ENCODE measurements at places on chromosomes 2 and 18. TPM values are rescaled to one million over a fixed set of nuclear protein-coding genes. Genes with fewer than 3 reads are reported as not detected.

- H3K36me3 ChIP-seq = peaks cover 24% of the 10 kb centered on the region
- H3K27ac ChIP-seq = no peak overlapping the region
- no peak overlapping the region for H3K4me3 ChIP-seq
- H3K27me3 ChIP-seq = peaks cover 2% of the 10 kb centered on the region
- DNase-seq = no peak
- peaks cover 31% of the 10 kb centered on the region for H3K4me1 ChIP-seq
Observed at GRCh38 chr2:195496991-195497390, 160.0 kb upstream of the SLC39A10 start.

DNA sequence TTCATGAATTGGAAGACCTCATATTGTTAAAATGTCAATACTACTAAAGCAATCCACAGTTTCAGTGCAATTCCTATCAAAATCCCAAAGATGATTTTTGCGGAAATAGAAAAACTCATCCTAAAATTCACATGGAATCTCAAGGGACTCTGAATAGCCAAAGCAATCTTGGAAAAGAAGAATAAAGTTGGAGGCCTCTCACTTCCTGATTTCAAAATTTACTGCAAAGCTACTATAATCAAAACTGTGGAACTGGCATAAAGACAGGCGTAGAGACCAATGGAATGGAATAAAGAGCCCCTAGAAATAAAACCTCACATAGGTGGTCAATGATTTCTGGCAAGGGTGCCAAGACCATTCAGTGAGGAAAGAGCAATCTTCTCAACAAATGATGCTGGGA is 42.3 kb downstream of the ACOXL start:
- no peak overlapping the region for H3K4me3 ChIP-seq
- peaks cover 3% of the 10 kb centered on the region for H3K4me1 ChIP-seq
- no peak overlapping the region for H3K27ac ChIP-seq
- peaks cover 21% of the 10 kb centered on the region for H3K27me3 ChIP-seq

GRCh38 chr2:67706082-67706481 is 308.9 kb downstream of the ETAA1 start:
- H3K27ac ChIP-seq = no peak overlapping the region
- no peaks in the 10 kb centered on the region for H3K36me3 ChIP-seq
- H3K27me3 ChIP-seq = no peaks in the 10 kb centered on the region
- no peaks in the 10 kb centered on the region for H3K4me1 ChIP-seq

DNA sequence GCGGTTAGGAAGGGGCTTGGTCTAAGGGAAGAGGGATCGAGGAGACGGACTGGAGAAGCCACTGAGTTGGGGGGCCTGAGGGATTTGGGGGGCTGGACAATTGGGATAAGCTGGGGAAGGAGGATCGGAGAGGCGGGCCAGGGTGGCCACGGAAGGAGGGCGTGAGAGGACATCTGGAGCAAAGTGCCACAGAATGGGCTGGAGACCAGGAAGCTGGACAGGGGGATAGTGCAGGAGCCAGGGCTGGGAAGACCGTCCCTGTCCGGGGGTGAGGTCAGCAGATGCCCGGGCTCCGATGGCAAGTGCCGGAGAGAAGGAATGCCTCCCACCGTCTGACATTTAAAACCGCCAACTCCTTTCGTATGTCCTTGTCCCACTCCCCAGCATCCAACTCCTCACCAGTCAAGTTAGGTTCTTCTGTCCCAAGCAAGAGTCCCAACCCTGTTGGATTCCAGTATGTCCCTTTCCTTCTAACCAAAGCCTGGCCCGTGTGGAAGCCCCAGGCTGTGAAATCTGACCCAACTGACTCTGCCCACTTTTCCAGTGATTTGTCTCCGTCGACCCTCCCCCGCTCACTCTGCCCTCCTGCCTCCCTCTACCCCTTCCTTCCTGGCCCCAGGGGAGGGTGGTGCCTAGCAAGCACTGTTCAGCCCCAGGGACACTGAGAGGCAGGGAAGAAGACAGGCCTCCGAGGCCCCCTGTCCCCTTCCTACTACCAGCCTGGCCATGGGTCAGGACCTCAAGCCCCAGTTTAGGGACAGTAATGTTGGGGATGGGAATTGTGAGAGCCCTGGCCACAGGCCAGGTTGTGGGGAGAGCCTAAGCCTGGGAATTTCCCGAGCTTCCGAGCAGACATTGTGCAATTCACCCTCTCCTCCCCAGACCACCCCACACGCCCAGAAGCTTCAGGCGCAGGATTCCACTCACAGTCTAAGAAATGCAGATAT is 31.5 kb upstream of the TMBIM1 start:
- H3K36me3 ChIP-seq = no peaks in the 10 kb centered on the region
- H3K4me1 ChIP-seq = peaks cover 20% of the 10 kb centered on the region
- H3K27ac ChIP-seq = peak overlapping the region; percentile 40
- DNase-seq = no peak
- peak overlapping the region; percentile 79 for H3K4me3 ChIP-seq

DNA sequence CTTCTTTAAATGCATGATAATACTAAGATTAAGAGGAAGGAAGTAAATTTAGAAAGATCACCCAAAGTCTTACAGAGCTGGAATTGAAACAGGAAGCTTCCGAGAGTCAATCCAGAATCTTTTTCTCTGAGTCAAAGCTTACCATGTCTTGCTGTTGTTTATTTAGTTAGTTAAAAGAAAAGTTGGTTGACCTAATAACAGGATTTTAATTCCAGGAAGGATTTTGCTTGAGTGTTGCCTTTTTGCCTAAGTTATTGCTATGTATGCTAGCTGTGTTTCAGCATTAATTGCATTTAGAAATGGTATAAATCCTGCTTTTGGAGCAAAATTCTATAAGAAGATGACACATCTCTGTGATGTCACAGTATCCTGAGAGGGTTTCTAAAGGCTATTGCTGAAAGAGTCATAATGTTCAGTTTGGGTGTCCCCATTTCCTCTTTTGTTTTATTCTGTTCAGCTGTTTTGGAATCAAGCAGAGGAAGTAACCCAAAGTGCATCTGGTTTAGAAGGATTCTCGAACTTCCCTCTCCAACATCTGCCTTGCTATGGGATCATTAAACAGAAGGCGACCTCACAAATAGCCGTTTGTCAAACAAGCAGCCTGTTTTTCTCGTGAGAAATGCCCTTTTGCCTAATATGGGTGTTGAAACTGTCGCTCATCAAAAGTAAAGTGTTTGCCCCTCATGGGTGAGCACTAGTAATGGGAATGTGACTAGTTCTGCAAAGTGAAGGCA is 271.5 kb upstream of the MMADHC start:
- H3K27me3 ChIP-seq = no peaks in the 10 kb centered on the region
- DNase-seq = no peak
- H3K27ac ChIP-seq = no peak overlapping the region
- H3K4me1 ChIP-seq = no peaks in the 10 kb centered on the region
- H3K36me3 ChIP-seq = no peaks in the 10 kb centered on the region

DNA sequence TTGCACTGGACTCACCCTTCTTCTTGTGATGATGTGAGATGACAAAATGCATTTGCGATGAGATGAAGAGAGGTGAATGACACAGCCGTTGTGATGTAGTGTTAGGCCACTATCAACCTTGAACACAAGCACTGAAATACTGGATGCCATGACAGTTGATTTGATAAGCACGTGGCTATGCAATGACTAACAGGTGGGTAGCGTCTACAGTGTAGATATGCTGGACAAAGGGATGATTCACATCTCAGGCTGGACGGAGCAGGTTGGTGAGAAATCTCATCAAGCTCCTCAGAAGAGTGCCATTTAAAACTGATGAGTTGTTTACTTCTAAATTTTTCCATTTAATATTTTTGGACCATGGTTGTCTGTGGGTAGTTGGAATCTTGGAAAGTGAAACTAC is 375.8 kb upstream of the LYPD1 start:
- H3K27ac ChIP-seq = no peak overlapping the region
- H3K36me3 ChIP-seq = no peaks in the 10 kb centered on the region
- H3K27me3 ChIP-seq = no peaks in the 10 kb centered on the region
- DNase-seq = no peak
- no peak overlapping the region for H3K4me3 ChIP-seq

GRCh38 chr18:33878213-33878612 is 300.2 kb downstream of the ASXL3 start:
- H3K27ac ChIP-seq = no peak overlapping the region
- no peaks in the 10 kb centered on the region for H3K4me1 ChIP-seq
- no peak overlapping the region for H3K4me3 ChIP-seq
- no peak for DNase-seq

DNA sequence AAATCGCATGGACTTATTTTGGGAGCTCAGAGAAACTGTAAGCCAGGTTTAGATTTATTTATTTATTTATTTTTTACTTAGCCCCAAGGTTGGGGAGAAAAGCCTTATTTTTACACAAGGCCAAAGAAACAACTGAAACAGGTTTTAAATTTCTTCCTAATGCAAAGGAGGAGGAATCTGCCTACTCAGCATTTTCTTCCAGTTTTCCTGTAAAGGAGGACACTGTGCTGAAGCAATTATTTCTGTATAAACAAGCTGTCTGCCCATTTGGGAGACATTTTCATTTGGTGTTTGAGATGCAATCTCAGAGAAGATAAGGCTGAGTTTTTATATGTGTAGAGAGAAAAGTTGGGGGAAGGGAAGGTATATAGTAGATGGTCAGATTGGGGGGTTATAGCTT is 125.0 kb downstream of the ETAA1 start:
- no peak for DNase-seq
- H3K27ac ChIP-seq = no peak overlapping the region
- H3K4me1 ChIP-seq = no peaks in the 10 kb centered on the region
- no peak overlapping the region for H3K4me3 ChIP-seq
- no peaks in the 10 kb centered on the region for H3K36me3 ChIP-seq

DNA sequence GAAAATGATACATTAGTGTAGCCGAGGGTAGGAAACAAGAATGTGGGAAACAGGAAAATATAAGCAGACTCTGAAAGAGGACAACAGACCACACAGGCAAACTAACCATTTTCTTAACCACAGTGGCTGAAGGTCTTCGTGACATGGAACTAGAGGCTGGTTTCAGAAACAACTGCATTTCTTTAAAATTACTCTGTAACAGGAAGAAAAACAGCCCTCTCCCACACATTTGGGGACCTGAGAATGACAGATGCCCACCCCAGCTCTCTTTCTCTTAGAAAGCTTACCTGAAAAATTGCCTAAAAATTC is 13.8 kb upstream of the SLC25A52 start:
- H3K36me3 ChIP-seq = no peaks in the 10 kb centered on the region
- H3K4me3 ChIP-seq = no peak overlapping the region
- peaks cover 1% of the 10 kb centered on the region for H3K27me3 ChIP-seq
- peaks cover 3% of the 10 kb centered on the region for H3K4me1 ChIP-seq

- H3K4me3 ChIP-seq = no peak overlapping the region
- no peak overlapping the region for H3K27ac ChIP-seq
- H3K36me3 ChIP-seq = no peaks in the 10 kb centered on the region
- DNase-seq = no peak
- H3K27me3 ChIP-seq = no peaks in the 10 kb centered on the region
- no peaks in the 10 kb centered on the region for H3K4me1 ChIP-seq
Observed at GRCh38 chr2:235314371-235314930, 179.4 kb upstream of the AGAP1 start.

DNA sequence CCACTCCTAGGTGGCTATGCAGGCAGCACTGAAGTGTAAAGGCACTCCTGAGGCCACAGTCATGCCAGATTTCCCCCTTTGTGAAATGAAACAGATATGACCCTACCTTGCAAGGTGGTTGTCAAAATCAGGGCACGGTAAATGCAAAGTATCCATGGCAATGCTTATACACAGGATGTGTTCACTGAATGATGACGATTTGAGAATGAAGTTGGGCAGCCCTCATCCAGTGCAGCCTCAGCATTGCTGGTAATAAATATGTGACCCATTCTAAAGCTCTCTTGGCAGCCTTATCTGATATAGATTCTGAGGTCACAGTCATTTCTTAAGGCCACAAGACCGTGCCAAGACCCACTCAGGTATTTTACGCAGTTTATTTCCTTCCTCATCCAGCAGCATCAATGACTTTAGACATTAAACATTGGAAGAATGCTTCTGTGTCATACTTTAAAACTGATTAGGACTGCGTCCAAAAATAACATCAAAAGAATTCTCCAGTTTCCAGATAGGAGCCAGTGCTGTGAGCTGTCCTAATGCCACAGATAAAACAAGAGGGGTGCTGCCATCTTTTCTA is 125.5 kb upstream of the SERTAD2 start:
- DNase-seq = no peak
- H3K4me1 ChIP-seq = peaks cover 4% of the 10 kb centered on the region
- no peak overlapping the region for H3K27ac ChIP-seq
- no peak overlapping the region for H3K4me3 ChIP-seq
- peaks cover 6% of the 10 kb centered on the region for H3K27me3 ChIP-seq

GRCh38 chr2:18708203-18708715 is 118.9 kb upstream of the NT5C1B start:
- H3K4me1 ChIP-seq = no peaks in the 10 kb centered on the region
- H3K4me3 ChIP-seq = no peak overlapping the region

GRCh38 chr18:74526488-74526887 is 7.8 kb upstream of the CNDP1 start:
- peaks cover 8% of the 10 kb centered on the region for H3K27me3 ChIP-seq
- no peak overlapping the region for H3K27ac ChIP-seq

GRCh38 chr2:147600646-147601045 is 244.2 kb upstream of the ACVR2A start:
- peaks cover 2% of the 10 kb centered on the region for H3K36me3 ChIP-seq
- H3K27me3 ChIP-seq = peaks cover 2% of the 10 kb centered on the region
- no peak overlapping the region for H3K4me3 ChIP-seq
- H3K27ac ChIP-seq = no peak overlapping the region

DNA sequence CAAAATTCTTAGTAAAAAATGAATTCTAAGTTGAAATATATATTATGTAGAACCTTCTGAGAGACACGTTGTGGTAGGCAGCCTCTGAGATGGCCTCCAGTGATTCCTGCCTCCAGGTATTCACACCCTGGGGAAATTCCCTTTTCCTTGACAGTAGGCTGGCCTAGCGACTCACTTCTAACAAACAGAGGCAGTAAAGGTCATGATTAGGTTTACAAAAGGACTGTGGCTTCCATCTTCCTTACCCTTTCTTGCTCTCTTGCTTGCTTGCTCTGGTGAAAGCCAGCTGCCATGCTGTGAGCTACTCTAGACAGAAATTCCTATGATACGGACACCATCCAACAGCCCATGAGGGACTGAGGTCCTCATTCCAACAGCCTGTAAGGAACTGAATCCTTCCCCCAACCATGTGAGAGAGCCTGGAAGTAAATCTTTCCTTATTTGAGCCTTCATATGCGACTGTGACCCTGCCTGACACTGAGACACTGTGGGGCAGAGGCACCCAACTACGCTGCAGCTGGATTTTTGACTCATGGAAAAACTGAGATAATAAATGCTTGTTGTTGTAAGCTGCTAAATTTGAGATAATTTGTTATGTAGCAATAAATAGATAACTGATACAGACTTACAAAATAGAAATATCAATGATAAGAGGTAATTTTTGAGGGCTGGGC is 32.7 kb upstream of the SERTAD2 start:
- H3K4me1 ChIP-seq = peaks cover 11% of the 10 kb centered on the region
- H3K27me3 ChIP-seq = peaks cover 3% of the 10 kb centered on the region
- no peak for DNase-seq
- H3K36me3 ChIP-seq = peaks cover 18% of the 10 kb centered on the region
- no peak overlapping the region for H3K4me3 ChIP-seq
- H3K27ac ChIP-seq = no peak overlapping the region

SERPINB2 gene
- 2.9 TPM for total RNA-seq

TUBA4B gene
- total RNA-seq = not detected

EN1 gene
- total RNA-seq = not detected

CCDC150 gene
- total RNA-seq = 13.5 TPM

CCDC68 gene
- total RNA-seq = not detected

MOCOS gene
- 0.19 TPM for total RNA-seq

PFN4 gene
- not detected for total RNA-seq

Data from activated naive CD8-positive, alpha-beta T cell treated with anti-CD3 and anti-CD28 coated beads, Interleukin-2, amount 10 ng/mL, durations not matched to agents 7 days and 5 days (primary cell).